ENCODE measurements at places on chromosomes 11 and 22.

DNA sequence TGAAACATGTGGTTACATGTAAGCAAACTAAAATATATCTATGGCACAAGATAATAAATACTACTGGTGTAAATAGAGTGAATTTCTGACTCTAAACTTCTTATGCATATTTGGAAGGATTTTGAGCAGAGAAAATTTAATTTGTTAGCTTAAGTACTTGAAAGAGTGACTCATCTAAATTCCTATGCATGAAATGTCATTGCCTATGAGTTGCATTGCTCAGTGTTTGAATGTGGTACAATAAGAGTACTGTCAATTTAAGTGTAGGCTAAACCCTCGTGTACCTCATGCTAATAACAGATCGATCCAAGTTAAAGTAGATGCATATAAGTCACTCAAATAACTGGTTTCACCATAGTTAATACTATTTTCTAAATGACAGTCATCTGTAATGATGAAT lies 5.3 kb upstream of the CARD18 start:
- DNase-seq: no peak

DNA sequence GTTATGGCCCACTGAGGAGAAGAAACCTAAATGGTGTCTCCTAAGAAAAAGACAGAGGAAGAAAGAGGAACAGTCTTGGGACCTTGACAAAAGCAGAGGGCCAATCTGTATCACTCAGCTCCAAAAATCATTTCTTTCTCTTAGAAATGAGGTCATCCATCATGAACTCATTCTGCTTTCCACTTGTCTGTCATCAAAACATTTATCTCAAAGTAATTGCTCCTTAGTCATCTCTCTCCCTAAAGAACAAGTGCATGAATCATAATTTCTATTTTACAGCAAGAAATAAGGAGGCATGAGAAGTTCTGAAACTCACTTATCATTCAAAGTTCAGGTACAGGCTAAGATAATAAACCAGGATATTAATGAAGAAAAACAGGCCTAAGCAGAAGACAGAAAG lies 375.6 kb downstream of the KCNA4 start:
- no peak for DNase-seq

DNA sequence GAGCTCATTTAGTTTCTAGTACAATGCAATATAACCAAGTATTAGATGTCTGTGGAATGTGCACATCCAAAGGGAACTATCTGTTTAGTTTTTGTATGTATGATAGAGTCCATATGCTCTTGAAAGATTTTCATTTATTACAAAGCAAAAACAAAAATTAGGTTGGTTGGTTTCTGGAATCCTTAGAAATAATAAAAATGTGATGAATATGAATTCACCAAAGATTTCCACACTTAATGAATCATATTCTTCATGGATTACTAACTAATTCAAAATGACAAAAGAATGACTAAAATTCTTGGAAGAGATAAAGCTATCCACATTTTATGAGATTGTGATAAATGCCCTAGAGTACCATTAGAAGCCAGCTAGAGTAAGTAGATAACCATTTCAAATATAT lies 261.1 kb downstream of the SBF2 start:
- no peak for DNase-seq

- peak; percentile 42 for DNase-seq
Measured at GRCh38 chr11:59429924-59430516, 3.8 kb upstream of the OR5A2 start.

- no peak for DNase-seq
Measured at GRCh38 chr11:13333456-13333957, 55.9 kb downstream of the BMAL1 start.

- no peak for DNase-seq
Measured at GRCh38 chr11:30128269-30128932, 102.4 kb upstream of the FSHB start.

DNA sequence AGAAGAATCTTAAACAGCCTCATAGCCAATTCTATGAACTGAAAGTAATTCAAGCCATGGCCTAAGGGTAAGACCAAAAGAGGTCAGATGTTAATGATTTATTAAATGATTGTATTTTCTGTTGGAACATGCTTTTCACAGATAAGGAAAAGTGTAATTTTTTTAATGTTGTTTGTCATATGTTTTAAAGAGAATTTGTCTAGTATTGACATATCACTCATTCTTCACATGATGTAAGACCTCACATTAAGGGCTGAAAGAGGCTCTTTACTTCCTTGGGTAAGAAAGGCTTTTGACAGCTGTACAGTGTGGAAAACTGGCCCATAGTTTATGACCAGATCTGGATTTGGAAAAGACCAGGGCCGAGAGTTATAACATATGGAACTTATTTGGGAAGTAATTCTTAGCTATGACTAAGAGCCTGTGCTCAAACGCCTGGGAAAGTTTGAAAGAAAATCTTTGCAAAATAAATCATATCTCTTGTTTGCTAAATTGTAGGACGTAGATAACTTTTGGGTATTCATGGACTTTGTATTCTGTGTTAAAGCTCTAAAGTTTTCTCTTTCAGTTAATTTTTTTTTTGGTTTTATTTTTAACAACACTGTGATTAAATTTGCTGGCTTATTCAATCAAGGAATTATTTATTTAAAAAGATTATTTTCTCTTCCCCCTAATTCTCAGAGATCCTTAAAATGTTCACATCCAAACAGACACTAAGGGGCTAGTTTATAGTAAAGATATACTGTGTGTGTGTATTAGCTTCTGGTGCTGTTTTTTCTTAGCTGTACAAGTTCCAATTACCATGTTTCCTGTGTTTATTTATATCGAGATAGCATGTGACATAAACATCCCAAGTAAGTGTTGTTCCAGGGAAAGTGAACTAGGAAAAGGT lies 162.2 kb downstream of the ARHGAP42 start:
- no peak for DNase-seq

- DNase-seq: no peak
Measured at GRCh38 chr11:83574519-83574918, 288.4 kb upstream of the CCDC90B start.

GRCh38 chr11:9148727-9149126 lies 57.3 kb upstream of the SCUBE2 start:
- no peak for DNase-seq

- no peak for DNase-seq
Measured at GRCh38 chr22:36326178-36327161, 61.3 kb downstream of the MYH9 start.

DNA sequence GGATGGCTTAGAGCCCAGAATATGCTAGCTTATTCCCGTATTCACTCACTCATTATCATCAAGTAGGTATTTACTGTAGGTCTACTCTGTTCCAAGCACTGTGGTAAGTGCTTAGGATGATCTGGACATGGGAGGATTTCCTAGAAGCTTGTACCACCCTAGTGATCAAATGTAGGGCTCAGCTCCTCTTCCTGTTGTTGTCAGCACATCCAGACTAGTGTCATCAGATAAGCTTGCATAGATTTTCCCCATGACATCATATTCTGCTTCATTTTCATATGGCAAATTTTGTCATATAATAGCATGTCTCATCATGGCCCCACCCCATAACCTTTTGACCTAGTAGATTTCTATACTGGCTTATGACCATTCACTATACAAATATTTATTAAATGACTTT lies 19.3 kb upstream of the NUCB2 start:
- DNase-seq: no peak

- DNase-seq: no peak
Measured at GRCh38 chr11:45157247-45158209, 11.1 kb downstream of the PRDM11 start.

DNA sequence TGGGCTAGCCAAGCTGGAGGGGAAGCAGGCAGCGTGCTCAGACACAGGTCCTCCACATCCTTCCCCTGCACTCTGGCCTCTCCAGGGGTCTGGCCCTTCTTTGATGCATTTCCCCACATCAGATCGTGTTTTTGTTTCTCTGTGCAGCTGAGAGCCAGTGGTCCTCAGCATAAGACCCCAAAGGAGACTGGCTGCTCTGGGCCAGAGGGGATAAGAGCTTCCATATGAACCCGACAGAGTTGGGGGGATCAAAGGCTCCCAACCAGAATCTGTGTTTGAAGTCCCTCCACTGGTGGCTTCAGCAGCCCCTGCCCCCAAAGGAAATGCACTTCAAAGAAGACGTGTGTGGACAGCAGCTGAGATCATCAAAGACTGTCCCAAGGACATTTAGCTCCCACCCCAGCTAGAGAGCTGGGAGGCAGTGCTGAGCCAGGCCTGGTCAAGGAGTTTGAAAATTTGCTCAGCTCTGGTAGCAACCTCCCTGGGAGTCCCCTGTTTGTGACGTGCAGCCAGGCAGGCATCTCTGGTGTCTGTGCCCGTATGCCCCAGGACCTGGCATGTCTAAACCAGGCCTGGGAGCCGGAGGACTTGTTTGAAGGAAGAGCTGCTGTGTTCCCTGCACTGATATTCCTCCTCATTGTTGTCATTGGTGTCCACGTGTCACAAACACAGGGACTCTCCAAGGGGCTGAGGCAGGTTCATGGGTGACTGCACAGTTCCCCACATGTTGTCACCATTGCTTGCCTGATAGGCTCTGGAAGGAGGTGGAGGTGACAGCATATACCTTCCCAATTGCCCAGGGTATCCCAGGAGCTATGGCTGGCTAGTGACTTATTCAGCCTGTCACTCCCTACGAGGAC lies 99.0 kb downstream of the AMOTL1 start:
- DNase-seq: no peak

DNA sequence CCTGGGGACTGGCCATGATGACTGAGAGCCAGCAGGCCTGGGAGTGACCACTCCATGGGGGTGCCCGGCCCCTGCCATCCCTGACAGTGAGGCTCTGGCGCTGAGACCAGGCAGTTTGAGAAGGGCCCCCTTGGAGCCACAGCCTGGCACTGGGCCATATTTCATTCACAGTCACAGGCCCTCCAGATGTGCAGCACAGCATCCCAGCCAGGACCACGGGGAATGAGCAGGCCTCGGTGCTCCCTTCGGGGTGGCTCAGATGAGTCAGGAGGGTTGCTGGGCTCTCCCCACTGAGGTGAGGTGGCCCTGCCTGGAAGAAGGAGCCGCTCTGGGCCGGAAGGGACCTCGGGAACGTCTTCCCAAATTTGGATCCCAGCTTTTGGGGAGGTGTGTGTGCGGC lies 53.0 kb downstream of the GRAMD4 start:
- DNase-seq: no peak

DNA sequence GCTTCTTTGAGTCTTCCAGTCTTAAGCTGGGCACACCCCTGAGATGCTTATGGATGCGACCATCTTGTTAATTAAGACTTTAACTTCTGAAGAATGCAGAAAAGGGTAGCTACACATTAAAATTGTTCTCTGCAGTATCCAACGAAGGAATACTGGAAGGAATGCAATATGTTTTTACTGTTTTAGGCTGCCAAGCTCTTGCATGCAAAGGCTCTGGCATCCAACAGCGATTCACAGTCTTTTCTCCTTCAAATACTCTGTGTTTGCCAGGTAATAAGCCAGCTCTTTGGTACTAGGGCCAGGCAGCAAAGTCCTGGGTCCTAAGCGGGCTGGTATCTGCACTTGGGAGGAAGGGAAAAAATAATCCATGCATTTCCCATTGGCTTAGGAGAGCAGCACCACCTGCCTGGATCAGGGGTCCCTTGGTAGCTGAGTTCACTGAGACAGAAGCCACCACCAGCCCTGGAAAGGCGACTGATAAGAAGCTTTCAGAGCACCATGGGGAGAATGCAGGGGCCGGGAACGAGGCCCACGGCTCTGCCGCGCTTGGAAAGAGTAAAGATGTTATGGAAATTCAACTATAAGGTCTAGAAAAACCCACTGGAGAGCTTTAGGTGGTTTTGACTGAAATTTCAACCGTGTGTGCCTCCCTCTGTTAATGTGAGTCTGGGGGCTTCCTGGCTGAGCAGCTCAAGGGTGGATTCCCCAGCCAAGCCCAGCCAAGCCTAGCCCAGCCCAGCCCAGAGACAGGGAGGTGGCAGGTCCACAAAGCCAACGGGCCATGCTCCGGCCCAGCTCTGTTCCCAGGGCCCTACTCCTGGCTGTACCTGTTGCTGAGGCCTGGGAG lies 67.0 kb upstream of the CCND1 start:
- no peak for DNase-seq

All from NCI-H2029 (cell line).